Hepatocyte (in vitro differentiated cells): ENCODE measurements at places on chromosomes 16 and 17.
A peak's percentile ranks its signal among the peaks of the same experiment; 100 is the strongest.

GRCh38 chr16:49504626-49505025, 131.0 kb downstream of the C16orf78 start:
- no peak for DNase-seq

DNA sequence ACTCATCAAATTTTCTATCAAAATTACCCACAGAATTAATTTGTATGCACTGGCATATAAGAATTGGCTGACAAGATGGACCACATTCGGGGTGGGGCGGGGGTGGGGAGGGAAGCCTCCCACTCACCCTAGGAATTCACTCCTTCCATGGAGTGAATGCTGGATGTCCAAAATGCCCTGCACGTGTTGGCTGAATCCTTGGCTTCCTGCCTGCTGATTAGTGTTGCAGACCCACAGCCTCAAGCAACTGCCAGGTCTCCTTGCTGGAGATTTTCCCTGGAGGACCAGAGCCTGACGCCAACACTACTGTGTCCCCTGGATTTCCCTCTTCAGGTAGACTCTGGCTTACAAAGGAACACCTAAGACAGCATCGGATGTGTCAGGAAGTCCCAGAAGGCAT, 575.7 kb upstream of the CDH11 start:
- DNase-seq = no peak

- DNase-seq = no peak
Observed at GRCh38 chr16:9039210-9039609, 52.2 kb upstream of the HAPSTR1 start.

GRCh38 chr16:84825896-84826557, 6.2 kb downstream of the CRISPLD2 start:
- DNase-seq = no peak

DNA sequence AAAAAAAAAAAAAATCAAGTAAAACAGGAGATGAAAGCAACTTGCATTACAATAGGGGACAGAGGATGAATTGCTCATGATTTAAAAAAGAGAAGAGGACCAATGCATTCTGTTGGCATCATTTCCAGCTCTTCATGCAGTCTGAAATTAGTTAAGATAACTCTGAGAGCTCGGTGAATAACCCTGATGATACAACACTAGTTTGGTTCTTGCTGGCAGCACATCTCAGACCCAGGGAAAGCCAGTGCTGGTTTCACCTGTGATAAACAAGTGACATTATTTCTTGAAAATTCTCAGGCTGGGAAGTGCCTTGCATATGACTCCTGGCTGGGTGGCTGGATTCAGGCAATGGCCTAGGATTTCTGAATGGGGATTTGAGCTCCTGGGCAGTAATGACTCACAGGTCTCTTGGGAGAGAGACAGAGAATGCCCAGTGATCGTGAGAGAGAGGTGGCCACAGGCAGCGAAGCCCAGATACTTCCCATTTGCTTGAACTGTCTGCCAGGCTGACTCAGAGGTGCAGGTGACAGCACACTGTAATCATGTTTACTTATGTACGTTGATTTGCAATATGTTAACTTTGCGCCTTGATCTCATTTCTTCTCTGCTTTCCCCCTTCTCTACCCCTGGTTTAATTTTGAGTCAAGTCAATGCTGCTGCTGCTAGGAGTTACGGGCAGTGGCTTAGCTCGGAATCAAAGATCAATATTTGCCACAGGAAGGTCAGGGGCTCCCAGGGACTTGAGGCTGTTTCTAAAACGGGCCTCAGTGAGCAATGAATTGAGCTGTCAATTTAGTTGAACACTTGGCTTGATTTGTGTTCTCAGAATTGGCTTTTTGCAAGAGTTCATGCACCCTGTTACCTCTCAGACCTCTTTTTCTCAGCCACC, 27.1 kb downstream of the ARSG start:
- DNase-seq = peak; percentile 47

DNA sequence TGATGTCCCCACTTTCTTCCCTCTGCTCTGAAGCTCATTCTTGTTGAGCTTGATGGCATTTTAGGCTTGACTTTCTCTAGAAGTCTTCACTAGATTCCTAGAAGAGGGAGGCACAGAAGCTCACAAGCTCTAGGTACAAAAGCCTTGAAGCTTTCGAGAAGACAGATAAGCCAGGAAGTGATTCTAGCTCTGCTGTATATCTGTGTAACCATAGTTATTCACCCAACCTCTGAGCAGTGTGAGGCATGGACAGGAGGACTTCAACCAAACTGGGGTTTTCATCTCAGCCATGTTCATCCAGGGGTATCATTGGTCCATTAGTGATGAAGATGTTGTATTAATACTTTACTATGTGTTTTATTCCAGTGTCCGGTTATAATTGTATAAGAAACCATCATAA, 299.7 kb downstream of the CDH13 start:
- no peak for DNase-seq

- DNase-seq = peak; percentile 75
Observed at GRCh38 chr16:30541502-30542329, 7.1 kb upstream of the ZNF747 start.

GRCh38 chr16:1117176-1117900, 21.3 kb upstream of the C1QTNF8 start:
- no peak for DNase-seq

DNA sequence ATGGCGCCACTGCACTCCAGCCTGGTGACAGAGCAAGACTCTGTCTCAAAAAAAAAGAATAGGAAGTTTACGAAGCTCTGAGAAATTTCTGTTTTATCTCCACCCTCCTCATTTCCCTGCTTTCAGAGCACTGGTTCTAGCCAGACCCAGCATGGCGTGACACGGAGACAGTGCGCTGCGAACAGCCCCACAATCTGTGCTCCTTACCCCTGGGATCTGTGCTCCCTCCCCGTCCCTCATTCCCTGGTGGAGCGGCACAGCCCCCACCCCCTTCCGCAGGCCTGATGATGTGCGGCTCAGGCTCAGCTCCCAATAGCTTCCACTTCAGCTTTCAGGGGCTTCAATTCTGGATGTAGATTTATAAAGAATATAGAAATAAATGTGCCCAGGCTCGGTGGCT, 56.1 kb upstream of the ENDOV start:
- no peak for DNase-seq
